ENCODE measurements at places on chromosomes 7 and 10.

- no peak overlapping the region for H3K27ac ChIP-seq
- no peak for DNase-seq
- H3K36me3 ChIP-seq: peaks cover 15% of the 10 kb centered on the region
- H3K4me3 ChIP-seq: no peak overlapping the region
Observed at GRCh38 chr7:143487061-143487460, 9.4 kb downstream of the TAS2R41 start.

DNA sequence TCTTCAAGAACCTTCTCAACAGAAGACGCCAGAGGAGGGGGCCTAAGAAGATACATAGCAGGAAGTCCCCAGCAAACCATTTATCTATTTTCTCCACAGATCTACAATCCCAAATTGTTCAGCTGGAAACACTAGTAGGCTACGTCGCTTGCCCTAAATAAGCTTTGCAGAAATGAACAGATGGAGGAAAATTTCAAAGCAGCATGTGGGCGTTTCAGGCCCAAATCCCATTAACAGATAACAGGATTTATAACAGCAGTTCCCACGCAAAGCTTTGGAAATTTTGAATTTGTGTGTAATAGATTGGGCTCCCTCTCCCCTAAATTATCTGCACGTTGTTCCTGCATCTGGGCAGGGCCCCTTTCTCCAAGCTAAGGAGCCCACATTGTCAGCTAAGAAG lies 60.6 kb upstream of the FRMD4A start:
- H3K27me3 ChIP-seq: peaks cover 4% of the 10 kb centered on the region
- no peak overlapping the region for H3K27ac ChIP-seq
- H3K36me3 ChIP-seq: peaks cover 13% of the 10 kb centered on the region
- H3K4me3 ChIP-seq: no peak overlapping the region

DNA sequence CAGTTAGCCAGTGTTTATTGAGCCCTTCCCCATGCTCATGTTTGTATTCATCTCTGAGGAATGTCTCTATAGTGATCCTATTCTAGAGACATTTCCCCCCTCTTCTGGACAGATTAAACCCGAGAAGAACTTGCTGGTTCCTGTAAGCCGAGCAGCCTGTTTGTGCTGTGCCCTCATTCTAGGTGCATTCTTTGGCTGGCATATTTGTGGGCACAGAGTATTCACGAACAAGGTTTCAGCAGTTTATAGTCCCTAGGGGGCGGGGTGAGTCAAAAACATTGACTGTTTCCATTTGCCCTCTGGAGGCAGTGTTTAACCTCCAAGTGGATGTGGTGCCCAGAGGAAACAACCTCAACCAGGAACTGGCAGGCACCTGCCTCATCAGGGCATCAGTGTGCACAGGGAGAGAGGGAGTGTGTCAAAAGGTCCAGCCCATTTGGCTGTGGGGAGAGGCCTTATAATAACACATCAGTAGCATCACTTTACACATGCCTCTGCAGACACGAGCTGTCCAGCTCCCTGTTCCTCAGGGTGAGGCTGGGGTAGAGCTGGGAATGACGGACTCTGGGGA lies 273.3 kb upstream of the LRGUK start:
- no peak for DNase-seq
- H3K27me3 ChIP-seq: no peaks in the 10 kb centered on the region
- no peak overlapping the region for H3K4me3 ChIP-seq
- H3K27ac ChIP-seq: no peak overlapping the region

GRCh38 chr7:6571160-6571779 lies 6.0 kb upstream of the ZDHHC4 start:
- no peak overlapping the region for H3K27ac ChIP-seq
- H3K36me3 ChIP-seq: no peaks in the 10 kb centered on the region
- H3K27me3 ChIP-seq: no peaks in the 10 kb centered on the region
- no peak for DNase-seq

Data from naive thymus-derived CD8-positive, alpha-beta T cell (primary cell).